Activated T-helper 1 cell treated with Interleukin-2 at 50 U/mL for 16 hours (primary cell): ENCODE measurements at places on chromosomes 1 and 21.

DNA sequence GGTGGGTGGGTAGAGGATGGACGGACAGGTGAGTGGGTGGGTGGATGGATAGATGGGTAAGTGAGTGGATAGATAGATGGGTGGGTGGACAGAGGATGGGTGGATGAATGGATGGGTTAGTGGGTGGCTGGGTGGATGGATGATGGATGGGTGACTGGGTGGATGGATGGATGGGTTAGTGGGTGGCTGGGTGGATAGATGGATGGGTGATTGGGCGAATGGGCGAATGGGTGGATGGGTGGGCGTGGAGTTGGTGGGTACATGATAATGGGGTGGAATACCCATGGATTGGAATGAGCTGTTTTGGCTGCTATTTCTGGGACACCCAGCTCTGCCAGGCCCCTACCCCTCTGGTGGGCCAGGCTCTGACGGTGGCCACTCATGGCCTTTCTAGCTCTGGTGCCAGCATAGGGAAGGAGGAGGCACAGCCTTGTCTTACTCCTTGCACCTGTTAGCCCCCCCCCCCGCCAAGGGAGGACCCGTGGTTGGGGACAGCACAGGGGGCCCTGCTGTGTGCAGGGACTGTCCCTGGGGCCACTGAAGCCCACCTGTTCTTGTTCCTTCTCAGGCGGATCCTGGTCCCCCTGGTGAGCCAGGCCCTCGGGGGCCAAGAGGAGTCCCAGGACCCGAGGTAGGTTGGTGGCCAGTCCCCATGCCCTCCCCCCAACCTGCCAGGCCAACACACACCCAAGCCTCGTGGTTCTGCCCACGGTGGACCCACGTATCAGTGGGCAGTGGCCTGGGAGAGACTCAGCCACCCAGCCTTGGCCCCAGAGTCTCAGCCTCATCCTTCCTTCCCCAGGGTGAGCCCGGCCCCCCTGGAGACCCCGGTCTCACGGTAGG, 26.4 kb downstream of the COL6A2 start:
- no peak for DNase-seq

DNA sequence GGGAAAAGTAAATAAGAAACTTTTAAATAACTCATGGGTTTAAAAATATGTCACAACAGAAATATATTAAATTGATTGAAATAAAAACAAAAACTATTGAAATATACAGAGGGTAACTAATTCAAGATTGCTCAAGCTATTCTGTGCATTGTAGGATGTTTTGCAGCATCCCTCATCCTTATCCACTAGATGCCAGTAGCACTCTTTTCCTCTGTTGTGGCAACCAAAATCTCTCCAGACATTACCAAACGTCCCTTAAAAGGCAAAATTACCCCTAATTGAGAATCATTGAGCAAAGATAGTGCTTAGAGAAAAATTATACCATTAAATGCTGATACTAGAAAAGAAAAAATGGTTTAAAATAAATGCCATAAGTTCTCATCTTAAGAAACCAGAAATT, 682.6 kb downstream of the RWDD3 start:
- DNase-seq = no peak

GRCh38 chr1:88060750-88061491, 623.2 kb upstream of the PKN2 start:
- no peak for DNase-seq

- DNase-seq = no peak
Measured at GRCh38 chr1:43932786-43933385, 715 bp upstream of the ARTN start.

DNA sequence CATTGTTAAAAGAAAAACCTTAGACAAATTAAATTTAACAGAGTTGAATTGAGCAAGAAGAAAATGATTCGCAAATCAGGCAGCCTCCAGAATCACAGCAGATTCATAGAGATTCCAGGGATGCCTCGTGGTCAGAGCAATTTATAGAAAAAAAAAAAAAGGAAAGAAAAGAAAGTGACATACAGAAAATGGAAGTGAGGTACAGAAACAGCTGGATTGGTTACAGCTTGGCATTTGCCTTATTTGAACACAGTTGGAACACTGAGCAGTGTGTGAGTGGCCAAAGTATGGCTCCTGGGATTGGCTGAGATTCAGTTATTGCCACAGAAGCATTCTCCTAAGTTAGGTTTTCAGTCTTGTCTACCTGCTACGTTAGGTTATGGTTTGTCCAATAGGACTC, 9.1 kb upstream of the C21orf91 start:
- DNase-seq = no peak

GRCh38 chr1:232101231-232101630, 474.6 kb downstream of the DISC1 start:
- no peak for DNase-seq

DNA sequence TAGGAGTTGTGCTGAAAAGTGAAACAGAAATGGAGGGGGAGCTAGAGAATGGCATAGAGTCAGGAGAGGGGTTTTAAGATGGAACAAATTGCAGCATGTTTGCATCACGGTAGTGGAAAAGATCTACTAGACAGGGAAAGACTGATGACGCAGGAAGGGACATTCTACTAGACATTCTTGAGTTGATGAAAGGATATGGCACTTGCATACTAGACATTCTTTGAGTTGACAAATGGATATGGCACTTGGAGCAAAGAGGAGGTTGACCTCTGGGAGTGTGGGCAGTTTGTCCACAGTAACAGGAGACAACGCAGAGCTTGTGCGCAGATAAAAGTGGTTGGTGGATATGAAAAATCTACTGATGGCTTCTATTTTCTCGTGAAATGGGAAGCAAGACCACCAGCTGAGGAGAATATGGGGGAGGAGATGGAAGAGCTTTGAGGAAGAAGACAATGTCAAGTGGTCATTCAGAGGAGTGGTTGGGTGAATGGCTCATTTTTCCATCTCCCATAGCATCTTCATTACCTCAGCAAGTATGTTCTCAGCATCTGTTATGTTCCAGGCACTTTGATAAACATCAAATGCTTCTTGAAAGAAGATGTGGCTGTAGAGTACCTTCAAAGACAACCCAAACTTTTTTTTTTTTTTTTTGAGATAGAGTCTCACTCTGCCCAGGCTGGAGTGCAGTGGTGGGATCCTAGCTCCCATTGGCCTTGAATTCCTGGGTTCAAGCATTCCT, 2.4 kb upstream of the CTPS1 start:
- no peak for DNase-seq

DNA sequence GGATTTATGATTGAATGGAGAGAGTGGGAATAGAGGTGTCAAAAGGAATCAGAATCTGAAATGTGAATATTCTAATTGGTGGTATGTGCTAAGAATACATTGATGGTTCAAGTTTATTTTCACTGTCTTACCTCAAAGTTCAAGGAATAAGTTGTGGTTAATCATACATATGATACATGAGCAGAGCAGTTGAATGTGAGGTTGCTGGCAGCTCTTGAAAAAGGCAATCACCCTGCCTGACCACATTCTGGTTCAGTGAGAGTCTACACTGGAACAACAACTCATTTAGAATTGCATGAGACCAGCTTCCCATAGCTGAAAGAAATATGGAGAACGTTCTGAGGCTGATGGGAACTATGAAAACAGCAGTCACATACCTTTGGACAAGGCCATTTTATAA, 68.3 kb upstream of the ARHGAP29 start:
- no peak for DNase-seq

- DNase-seq = no peak
Measured at GRCh38 chr1:39178541-39179431, 25.7 kb upstream of the MACF1 start.

- no peak for DNase-seq
Measured at GRCh38 chr1:198809247-198809646, 170.4 kb downstream of the PTPRC start.

DNA sequence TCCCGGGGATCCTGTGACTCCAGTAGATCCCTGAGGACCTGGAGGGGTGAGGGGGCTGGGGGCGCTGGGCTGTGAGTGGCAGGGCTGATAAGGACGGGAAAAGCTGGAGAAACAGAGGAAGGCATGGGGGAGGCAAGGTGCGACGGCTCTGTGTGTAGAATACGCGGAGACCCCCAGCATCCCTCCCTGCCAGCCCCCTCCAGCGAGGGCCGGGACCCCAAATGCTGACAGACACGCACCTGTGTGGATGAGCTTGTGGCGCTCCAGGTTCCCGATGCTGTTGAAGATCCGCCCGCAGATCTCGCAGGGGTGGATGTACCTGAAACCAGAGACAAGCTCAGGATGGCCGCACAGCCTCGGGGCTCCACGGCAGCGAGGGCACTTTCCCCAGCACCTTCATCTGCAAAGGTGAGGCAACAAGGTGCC, 53.0 kb upstream of the RIPK4 start:
- DNase-seq = no peak

DNA sequence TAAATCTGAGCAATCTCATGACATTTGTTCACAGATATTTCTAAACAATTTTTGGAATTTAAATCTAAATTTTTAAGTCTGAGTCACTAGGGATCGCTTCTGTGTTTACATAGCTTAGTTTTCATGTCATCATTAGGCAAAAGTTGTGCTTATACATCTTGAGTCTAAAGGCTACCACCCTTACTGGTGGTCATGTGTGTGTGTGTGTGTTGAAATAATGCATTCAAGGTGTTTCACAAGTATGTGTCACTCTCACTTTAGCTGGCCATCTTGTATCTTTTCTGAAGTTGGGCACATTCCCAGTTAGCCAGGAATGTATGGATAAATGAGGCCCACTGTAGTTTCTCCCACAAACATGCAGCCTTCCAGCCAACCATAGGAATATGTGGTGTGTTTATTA, 1162.5 kb upstream of the PRMT6 start:
- DNase-seq = no peak

DNA sequence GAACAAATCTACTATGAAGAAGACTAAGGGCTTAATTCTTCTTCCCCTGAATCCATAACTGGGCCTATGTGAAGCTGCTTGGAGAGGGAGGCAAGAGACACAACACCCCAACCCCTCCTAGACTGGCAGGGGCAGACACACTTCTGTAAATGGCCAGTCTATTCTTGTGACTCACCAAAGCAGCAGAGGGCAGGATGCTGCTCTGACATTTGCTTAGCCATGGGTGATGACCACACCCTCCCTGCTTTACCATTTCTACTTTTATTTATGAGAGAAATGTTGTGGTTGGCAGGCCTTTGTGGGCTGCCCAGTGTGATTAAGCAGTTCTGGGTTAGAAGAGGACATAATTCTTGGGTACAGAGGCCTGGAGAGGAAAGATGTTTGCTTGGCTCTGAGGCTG, 189.8 kb upstream of the DPYD start:
- no peak for DNase-seq

DNA sequence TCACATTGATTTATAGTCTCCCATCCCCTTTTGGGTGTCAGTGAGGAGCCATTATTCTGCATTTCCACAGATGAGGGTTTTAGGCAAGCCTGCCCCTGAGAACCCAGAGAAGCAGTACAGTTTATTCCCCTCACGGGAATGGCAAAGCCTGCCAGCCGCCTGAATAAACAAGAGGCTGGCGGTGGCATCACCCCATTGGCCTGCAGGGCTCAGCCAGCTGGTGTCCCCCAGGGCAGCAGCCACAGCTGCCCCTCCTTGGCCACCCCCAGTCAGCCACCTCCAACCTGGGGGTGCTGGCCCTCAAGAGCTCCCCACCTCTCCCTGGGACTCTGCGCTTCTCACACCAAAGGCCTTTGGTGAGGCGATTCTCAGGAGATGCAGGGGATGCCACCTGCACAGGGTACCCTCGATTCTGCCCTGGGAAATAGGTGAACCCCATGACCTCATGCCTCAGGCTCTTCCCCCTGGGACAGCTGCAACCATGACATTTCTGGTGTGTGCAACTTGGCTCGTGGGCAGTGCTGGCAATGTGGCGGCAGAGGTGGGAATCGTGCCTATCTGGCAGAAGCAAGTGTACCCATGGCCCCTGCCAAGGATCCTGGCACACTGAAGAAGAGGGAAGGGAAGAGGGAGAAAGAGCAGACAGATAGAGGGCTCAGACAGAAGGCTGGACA, 14.0 kb downstream of the OLFML2B start:
- DNase-seq = no peak

- DNase-seq = no peak
Measured at GRCh38 chr1:42158189-42158588, 5.0 kb downstream of the GUCA2B start.

DNA sequence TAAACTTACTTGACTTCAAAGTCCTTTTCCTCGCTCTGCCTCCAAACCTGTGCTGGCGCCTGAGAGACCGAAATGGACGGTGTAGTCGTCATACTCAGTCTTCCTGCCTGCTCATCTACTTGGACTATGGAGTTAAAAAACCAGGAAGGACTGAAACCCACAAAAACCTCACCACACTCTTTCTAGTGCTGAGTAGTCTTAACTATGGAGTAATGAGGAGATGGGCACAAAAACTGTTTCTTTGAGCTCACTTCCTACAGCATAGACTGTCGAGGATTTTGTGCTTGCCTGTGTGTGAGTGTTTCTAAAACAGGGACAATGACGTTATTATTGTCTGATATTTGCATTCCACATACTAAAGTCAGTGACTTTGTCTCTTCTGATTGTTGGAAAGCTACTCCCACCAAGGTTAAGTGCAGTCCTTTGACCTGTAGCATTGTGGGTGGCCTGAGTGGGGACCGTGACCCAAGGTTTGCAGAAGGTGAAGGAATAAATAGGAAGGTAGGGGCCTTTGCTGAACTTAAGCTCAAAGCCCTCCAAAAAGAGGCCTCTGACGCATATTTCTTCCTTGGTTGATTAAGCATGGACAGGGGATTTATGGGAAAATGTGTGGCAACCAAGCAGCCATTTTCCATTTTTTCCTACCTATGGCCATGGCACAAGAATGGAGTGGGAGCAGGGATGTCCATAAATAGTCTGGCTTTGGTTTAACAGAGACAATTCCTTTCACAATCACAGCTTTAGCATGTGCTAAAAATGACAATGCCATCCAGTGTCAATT, 109.6 kb downstream of the ZBTB18 start:
- DNase-seq = no peak

- no peak for DNase-seq
Measured at GRCh38 chr1:218383051-218383450, 37.9 kb downstream of the TGFB2 start.

DNA sequence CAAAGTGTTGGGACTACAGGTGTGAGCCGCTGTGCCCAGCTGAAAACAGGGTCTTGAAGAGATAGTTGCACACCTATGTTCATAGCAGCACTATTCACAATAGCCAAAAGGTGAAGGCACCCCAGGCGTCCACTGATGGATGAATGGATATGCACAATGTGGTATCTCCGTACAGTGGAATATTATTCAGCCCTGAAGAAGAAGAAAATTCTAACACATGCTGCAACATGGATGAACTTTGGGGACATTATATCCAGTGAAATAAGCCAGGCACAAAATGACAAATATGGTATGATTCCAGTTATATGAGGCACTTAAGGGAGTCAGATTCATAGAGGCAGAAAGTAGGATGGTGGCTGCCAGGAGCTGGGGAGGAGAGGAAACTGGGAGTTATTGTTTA, 137.6 kb upstream of the WNT4 start:
- DNase-seq = no peak

GRCh38 chr1:224617410-224618355, 1.6 kb downstream of the CNIH3 start:
- DNase-seq = no peak

DNA sequence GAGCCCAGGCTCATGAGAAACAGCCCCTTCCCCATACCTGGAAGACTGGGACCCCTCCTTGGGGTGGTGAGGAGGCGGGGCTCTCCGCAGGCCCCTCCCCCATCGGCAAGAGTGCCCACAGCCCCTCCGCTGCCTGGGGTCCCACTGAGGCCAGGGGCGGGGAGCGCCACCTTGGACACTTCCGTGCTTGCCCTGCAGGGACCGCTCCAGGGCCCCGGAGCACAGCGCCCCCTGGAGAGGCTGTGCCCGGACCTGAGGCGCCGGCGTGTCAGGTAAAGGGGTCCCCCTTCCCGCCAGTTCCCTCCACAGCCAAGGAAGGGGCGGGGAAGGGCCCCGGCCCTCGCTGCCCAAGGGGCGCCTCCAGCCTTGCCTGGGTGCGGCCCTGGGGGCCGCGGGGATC, 21.5 kb downstream of the INAVA start:
- no peak for DNase-seq
